ENCODE measurements at places on chromosomes 6 and 20.

DNA sequence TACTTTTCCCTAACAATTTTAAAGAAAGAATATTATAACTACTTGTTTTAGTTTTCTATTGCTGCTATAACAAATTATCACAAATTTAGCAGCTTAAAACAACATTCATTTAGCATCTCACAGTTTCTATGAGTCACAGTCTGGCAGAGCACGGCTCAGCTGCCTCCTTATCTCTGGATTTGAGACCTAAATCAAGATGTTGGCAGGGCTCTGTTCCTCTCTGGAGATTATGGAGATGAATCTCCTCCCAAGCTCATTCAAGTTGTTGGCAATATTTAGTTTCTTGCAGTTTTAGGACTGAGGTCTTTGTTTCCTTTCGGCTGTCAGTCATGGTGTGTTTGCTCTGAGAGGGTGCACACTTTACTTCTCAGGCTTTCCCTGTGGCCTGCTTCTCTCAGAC, 1065.8 kb upstream of the EYS start:
- DNase-seq = no peak

GRCh38 chr20:11056414-11056813, 382.6 kb upstream of the JAG1 start:
- DNase-seq = no peak

- DNase-seq = peak; percentile 60
These were observed 13.0 kb downstream of the TXNDC5 start for GRCh38 chr6:7897461-7898192.

DNA sequence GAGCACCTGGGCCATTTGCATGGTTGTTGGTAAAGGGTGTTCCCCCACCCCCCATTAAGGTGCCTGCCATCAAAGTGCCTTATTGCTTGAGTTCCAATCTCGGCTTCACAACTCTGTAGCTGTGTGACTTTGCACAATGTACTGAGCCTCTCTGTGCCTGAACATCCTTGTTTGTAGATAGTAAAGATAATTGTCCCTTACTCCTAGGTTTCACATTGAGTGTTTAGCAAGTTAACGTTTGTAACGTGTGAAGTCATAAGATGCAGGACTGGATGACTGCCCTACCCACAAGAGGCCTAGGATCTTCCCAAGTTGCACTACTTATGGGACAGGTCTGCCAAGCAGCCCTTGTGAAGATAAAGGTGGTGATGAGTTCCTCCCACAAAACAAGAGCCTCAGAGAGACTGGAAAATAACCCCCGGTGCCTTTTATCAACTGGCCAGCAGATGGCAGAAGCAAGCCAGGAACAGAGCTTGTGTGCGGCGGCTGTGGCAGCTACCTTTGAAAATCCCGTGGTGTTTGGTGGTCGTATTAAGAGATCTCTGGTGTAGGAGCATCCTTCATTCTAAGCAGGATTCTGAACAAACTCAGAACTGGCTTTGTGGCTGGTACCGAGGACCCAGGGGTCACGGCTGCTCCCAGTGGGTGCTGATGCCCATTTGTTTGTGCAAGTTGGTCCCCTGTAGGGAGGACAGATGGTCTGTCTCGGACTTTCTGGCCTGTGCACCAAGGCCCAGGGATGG, 99.1 kb downstream of the CDH26 start:
- DNase-seq = peak; percentile 74

- no peak for DNase-seq
These were observed 5.5 kb downstream of the BFSP1 start for GRCh38 chr20:17525650-17526049.

GRCh38 chr20:53929974-53930650, 140.3 kb downstream of the BCAS1 start:
- peak; percentile 61 for DNase-seq

DNA sequence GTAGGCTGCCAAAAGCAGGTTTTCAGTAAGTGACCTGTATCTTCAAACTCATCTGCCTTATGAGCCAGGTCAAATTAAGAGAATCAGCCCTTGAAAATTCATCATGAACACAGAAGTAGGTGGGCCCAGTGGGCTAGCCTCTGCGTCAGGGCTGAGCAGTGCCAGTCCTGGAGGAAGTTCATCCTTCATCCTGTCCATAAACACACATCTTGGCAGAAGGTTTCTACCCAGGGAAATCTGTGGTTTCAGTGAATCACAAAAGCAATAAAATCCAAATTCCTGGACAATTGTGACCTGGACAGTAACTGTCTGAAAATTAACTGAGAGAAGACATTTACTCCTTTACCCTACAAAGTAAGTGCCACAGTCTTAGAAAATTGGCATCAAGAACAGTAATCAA, 72.4 kb downstream of the ATG5 start:
- no peak for DNase-seq

GRCh38 chr6:104858642-104859041, 1.1 kb downstream of the HACE1 start:
- peak; percentile 21 for DNase-seq

- no peak for DNase-seq
These were observed 3.5 kb upstream of the PRIM2 start for GRCh38 chr6:57313711-57314471.

GRCh38 chr6:114009192-114009591, 38.2 kb upstream of the HDAC2 start:
- no peak for DNase-seq

DNA sequence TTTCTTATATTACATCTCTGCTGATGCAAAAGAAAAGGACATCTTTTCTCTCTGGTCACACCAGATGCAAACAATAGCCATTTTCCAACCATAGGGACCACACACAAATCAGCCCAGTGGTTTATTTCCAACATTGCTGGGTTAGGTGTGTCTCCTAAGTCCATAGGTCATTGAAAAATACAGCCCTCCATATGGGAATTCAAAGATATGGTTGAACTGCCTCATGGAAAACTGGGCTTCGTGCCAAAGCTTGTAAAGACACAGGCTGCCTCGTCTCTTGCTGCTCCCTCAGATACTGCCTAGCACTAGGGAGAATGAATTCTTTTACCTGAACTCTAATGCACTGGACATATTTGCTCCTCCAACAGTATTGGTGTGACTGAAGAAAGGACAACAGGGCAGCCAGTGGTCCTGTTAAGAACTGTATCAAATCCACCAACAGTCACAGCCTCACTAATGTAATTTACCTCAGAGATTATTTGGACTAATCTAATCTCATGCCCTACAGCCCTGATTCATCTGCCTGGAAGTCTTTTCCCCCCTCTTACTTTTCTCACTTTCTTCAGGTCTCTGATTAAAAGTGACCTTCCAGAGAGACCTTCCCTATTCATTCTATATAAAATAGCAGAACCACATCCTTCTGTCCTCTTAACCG, 48.3 kb upstream of the TBC1D32 start:
- no peak for DNase-seq

DNA sequence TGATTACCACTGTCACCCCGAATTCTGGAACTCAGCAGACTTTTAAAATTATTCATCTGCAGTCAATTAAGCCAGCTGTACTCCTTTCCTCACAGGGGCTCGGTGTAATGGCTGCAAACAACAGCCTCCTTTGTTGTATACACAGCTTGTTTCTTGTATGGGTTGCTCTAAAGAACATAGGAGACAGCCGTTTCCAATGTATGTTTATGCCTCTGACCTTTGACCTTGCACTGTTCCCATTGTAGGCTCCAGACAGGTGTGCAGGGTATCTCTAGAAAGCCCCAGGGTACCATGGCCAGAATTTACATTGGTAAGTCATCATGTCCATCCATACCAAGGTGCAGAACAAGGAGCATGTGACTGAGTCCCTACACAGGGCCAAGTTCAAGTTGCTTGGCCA, 11.5 kb upstream of the TENT5A start:
- no peak for DNase-seq

GRCh38 chr6:4446982-4447381, 311.6 kb upstream of the ECI2 start:
- DNase-seq = no peak

- DNase-seq = no peak
These were observed 29.4 kb downstream of the DUSP22 start for GRCh38 chr6:321536-322258.

- no peak for DNase-seq
These were observed 89.6 kb upstream of the SLC35F1 start for GRCh38 chr6:117817499-117817898.

DNA sequence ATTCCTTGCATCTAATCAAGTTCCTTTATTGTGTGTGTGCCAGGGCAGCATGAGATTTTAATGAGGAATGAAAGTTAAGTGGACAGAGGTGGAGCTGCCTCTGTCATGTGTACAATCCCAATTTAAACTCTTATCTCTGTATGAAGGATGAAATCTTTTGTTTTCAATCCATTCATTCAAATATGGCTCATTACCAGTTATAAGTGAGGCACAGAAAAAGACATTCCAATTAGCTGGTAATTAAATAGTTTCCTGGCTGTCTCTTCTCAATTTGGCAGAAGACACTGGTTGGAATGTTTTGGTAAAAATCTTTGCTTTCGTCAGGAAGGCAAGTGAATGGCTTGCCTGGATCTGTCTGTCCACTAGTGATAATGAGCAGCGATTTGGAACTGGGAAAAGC, 46.4 kb downstream of the CLVS2 start:
- DNase-seq = no peak

DNA sequence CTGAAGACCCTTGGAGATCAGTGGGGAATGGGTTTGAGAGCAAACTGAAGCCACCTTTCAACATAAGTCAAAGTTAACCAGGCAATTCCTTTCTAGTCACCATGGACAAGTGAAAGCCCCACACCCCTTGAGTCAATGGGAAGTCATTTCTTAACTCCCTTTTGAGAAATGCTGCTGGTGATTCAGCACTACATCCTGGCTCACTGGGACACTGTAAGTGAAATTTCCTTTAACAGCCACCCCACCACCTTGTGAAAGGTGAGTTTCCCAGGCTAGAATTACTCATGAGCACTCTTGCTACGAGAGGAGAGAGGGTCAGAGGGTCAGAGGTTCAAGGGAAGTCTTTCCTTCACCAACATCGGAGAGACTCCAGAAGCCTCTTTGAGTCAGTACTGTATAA, 93.3 kb upstream of the MARCKS start:
- DNase-seq = no peak

- DNase-seq = no peak
These were observed 5.3 kb downstream of the SFTA2 start for GRCh38 chr6:30926644-30927043.

DNA sequence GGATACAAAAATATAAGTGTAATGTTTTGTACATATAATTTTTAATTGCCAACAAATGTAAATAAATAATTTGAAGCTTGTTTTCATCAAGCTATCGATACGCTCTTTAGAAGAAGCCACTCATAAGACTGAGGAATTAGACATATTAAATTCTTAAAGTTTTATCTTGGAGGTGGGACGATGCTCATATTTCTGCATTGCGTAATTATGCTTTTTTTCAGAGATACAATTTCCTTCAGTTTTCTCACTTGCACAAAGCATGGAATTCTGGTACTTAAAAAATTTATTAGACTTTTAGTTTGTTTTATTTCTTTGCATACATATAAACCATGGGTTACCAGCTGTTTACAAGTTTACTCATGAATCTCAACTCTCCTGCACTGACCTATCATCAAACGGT, 980.0 kb downstream of the EYS start:
- no peak for DNase-seq

DNA sequence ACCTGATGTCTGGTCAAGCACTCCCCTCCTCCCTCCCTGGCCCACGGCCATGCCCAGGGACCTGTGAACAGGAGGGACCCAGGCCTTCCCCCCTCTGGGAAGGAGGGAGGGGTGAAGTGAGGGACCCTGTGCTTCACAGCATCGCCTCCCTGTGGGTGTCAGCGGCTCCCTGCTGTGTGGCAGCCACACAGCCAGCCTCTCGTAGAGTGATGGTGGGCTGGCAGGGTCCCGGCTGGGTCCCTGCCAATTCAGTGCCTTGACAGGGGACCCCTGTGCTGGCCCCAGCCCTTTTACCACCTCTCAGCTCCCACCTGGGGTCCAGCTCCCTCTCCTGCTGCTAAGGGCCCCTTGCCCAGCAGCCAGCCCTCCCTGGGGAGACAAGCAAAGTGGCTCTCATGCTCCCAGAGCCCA, 31.3 kb upstream of the GRM4 start:
- DNase-seq = no peak

GRCh38 chr6:41683523-41684310, 45.4 kb downstream of the MDFI start:
- DNase-seq = peak; percentile 93

DNA sequence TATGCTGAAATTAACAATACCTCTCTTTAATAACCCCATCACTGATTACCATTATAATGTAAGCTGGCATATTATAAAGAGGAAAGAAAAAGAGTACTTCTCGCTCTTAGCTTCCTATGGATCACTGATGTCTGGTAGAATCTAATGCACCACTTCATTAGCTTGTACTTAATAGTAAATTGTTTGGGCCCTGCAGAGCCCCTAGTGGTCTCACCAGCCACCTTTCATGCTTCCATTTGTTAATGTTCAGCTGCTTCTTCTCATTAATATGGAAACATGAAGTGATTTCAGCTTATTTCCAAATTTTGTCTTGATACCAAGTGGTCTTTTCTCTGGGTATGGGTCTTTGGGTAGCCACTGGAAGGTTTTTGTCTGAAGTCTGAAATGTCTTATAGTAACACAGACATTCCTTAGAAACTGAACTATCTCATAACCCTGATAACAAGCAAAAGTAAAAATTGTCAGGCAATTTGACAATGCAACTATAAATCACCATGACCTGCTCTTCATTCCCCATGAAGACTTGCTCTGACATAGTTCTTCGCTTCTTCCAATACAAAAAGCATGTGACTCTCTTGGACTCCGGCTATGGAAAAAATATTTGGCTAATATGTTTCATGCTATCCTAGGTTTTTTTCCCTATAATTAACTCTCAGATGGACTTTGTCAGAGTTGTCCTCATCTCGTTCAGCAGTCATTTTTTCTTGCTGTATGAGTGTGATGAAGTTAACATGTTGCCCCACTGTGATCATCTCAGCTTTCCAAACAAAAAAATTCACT, 395.8 kb upstream of the MARCKS start:
- no peak for DNase-seq

DNA sequence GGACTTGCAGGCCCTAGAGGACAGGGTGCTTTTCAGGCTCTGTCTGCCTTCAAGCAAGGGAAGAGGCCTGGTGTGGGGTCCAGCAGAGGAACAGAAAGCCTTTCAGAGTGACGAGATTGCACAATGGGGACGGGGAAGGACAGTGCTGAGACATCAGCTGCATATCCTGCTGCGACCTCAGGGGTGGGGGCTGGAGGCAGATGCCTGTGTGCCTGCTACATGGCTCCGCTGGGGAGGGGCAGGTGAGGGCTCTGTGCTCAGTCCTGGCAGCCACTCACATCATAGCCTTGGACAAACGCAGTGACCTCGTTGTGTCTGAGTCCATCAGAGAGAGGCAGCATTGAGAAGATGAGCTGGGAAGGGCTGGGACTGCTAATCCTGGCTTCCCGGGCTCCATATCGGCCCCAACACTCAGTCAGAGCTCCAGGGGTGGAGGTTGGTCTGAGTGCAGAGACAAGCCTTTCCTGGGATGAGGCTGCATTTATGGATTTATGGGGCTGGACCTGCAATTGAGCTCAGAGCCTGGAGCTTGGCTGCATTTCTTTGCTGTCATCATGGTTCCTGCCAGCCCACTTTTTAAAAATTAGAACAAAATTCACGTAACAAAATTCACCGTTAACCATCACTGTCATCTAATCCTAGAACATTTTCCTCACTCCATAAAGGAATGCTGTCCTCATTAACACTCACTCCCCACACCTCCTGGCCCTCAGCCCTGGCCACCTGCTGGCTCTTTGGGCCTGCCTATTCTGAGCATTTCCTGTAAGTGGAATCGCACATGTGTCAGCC, 196.9 kb upstream of the SLC24A3 start:
- DNase-seq = no peak

GRCh38 chr20:63327231-63327745, 33.9 kb downstream of the CHRNA4 start:
- DNase-seq = no peak

Measured in GM13977 (cell line).